ENCODE measurements at places on chromosomes 2 and 18.

GRCh38 chr2:215441560-215442400, 5.9 kb upstream of the FN1 start:
- no peak for DNase-seq

DNA sequence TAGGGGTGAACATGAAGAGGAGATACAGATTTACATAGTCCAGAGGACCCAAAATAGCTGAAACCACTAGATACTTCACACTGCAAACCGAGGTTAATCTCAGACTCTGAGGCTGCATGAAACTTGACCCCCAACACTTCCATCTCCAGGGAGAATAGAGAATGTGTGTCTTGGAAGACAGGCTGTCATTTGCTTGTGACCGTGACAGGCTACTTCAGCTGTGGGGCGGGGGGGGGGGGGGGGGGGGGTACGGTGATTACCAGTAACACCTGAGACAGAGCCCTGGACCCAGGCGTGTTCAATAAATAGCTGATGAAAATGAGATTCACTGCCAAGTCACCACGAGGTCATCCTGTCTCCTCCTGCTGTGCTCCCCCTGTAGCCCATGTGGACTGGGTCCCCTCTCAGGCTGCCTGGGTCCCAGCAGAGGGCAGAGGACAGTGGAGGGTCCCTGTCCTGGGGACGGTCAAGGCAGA, 5.7 kb upstream of the KLHL29 start:
- DNase-seq = no peak

DNA sequence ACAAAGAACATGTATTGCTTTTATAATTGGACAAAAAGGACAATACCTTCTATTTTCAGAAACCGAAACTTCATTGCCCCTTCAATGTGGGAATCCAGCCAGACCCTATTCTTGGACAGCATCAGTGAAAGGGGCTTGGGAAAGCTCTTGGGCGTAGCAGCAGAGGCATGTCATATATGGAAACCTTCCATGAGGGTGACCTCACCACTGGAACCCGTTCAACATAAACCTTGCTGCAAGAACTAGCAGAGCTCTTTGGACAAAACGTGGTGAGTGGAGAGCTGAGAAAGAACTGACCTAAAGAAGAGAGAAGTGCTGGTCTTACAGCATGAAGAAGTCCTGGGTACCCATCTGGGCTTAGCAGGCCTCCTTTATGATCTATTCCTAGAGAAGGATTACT, 22.7 kb upstream of the ACTG2 start:
- DNase-seq = no peak

DNA sequence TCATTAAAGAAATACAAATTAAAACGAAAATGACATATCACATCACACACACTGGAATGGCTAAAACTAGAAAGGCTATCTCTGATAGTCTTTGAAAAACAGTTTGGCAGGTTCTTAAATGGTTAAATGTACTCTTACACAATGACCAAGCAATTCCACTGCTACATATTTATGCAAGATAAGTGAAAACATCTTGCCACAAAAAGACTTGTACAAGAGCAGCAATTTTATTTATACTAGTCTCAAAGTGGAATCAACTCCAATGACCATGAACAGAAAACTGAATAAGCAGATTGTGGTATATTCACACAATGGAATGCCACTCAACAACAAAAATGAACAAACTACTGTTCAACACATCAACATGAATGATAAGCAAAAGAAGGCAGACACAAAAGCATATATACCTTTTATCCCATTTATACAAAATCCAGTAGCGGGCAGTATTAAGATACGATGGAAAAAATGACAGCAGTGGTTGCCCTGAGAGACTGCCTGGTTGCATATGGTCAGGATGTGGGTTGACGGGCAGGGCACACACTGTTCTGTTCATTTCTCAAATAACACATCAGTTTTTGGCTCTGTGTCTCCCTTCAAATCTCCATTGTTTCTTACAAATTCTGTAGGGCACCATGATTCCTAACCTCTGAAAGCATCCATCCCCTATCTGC, 25.4 kb downstream of the SP100 start:
- no peak for DNase-seq

DNA sequence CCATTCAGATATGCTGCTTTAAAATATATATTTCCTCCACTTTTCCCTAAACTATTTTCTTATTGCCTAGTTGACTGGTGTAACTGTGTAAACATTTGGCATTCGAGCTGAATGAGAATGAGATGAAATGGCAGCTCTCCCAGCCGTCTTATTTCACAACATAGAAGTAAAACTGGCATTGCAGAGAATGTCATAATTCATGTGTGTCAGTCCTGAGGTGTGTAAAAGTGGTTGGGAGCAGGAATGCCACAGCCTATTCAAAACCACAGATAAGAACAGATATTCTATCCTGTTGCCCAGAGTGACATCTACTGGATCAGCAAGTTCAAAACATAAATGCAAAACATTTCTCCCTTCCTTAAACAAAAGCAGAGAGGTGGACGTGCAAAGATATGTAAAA, 565.5 kb upstream of the CHAC2 start:
- DNase-seq = no peak

GRCh38 chr18:32730620-32731091, 42.2 kb downstream of the KLHL14 start:
- DNase-seq = no peak

DNA sequence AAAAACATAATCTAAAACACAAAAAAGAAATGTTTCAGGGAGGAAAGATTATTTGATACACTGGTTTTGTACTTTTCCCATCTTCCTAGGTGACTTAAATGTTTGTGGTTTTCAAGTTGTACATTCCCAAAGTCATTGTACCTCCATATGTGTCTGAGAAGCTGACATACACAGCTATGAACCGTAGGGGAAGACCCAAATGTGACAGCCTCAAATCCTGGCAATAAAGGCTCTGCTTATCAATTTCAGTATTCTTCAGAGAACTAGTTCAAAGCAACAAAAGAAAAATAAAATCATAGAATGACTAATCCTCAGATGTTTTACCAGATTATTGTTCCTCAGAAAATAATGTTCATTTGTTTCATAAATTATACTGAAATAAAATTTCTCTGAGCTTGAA, 2.5 kb downstream of the DYNC2LI1 start:
- DNase-seq = no peak

DNA sequence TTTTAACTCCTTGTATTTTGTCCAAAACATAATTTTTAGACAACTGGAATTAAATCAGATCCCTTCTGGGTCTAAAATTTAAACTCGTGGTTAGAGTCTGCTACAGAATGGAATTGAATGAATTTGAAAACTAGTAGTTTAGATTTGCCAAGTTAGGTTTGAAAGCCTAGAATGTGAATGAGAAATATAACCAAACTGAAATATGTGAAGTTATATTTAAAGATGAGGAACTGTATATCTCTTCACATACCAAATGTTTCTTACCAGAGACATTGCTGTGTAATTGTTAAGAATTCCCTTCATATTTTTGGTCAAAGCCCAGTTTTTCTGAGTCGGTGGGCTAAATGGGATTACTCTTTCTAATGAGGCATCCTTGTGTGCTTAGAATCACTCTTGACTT, 74.2 kb downstream of the LPIN1 start:
- no peak for DNase-seq

GRCh38 chr2:202703091-202703490, 68.3 kb downstream of the FAM117B start:
- DNase-seq = no peak

DNA sequence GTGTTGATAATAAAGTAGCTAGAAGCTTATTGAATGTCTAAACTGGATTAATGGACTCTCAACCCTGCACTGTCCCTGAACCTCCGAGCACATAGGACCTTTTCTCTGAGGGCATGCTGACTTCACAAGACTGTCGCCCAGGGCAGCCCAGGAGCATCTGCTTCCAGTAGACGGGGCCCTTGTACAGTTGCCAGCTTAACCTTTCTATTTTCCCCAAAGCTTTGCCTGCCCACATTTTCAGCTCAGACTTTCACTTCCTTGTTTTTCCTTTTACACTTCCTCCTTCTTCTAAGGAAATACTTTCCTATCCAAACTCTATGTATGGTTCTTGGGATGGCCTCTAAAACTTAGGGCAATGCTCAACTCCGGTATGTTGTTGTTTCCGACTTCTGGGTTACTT, 1.3 kb downstream of the VWA3B start:
- no peak for DNase-seq

DNA sequence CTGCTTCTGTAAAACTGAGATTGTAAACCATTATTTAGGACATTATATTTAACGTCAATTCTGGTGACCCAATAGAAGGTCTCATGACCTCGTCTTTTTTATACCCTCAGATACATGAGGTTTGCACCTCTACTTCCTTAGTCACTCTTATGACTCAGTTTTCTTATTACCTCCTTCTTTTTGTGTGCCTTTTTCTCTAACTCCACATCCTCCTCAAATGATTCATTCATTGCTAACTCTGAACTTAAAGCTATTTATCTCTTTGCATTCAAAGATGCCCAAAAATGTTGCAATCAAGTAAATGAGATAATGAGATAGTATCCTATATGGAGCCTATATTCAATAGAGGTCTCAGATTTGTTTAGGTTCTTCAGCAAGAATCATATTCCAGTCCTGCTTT, 121.0 kb upstream of the KYNU start:
- DNase-seq = no peak

DNA sequence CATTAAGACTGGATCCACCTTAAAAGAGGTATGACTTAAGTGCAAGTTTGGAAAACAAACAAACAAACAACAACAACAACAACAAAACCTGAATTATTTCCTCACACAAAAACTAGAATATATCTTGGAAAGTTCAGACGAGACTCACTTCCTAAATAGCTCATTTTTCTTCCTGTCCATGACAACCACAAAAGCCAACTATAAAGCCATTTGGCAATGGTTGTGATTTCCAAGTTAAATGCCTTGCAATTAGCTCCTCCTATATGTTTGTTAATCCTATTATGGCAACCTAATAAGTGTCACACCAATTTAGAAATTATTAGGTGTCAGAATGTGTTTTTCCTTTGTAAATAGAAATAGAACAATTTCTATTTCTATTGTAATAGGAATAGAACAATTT, 91.6 kb upstream of the ARL5A start:
- DNase-seq = no peak

DNA sequence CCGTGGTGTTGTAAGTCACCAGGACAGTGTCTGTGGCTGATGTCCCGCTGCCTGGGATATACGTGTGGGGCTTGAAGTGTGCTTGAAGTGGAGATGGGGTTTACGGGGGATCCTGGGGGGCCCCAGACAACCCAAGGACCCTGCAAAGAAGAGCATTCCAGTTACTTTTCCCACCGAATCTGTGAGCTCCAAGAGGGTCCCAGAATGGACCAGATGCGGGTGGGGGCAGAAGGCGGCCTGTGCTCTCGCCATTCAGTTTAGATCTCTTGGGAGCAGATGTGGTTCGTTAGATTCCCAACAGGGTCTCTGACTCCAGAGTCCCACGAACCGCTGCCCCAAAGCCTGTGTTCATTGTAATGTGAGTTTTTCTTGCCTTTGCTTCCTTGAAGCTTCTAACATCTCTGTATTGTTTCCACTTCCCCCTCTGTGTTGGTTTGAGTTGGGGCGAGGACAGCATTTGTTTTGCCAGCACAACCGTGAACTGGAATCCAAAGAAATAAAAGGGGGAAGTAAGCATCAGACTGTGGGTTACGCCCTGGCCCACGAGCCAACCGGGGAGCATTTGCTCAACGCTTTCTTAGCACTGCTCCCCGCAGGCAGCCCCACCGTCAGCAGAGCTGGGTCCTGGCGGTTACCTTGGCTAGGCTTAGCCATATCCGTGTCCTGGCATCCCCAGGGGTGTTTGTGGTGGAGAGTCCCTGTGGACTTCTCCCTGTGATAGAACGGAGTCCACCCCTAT, 92.1 kb downstream of the SH3BP4 start:
- peak; percentile 38 for DNase-seq

DNA sequence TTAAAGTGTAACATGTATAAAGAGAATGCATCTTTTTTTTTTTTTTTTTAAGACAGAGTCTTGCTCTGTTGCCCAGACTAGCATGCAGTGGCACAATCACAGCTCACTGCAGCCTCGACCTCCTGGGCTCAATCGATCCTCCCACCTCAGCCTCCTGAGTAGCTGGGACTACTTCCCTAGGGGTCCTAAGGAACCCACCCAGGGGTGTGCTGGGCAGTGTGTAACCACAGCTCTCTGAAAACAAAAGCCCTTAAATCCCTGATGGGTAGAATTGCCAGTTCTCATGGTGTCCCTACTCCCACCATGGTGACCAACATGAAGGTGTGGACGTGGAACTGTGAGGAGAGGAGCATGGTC, 105.6 kb upstream of the ST3GAL5 start:
- peak; percentile 18 for DNase-seq

GRCh38 chr2:119371111-119371510, 4.3 kb downstream of the DBI start:
- DNase-seq = no peak

- DNase-seq = no peak
Measured at GRCh38 chr2:15107137-15107536, 454.0 kb downstream of the NBAS start.

GRCh38 chr2:11379558-11379957, 35.1 kb upstream of the ROCK2 start:
- DNase-seq = no peak

DNA sequence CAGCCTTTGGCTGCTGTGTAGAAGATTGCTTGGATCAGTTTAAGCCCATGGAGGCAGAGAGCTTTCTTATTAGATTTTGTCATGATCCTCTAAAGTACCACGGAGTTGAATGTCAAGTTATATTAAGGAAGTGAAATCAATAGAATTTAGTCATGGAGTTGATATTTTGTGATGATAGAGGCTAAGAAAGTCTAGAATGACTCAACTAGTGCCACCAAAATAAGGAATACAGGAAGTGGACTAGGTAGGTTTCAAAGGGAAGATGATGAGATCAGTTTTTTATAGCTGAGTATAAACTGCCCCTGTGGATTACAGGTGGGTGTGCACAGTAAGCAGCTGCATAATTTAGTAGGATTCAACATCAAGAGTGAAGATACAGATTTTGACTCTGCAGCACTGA, 25.2 kb downstream of the FBXO36 start:
- no peak for DNase-seq

DNA sequence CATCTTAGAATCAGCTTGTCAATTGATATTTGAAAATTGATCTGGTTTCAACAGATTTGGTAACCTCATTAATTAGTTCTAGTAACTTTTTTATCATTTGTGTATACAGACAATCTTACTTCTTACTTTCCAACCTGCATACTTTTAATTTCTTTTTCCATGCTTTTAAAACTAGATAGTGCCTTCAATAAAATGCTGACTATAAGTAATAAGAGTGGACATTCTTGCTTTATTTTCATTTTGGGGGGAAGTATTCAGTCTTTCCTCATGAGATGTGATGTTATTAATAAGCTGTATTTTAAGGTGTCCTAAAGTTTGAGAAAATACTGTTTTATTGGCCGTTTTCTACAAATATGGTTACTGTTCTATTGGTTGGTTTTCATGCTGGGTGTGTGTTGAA, 109.1 kb downstream of the KCNH7 start:
- no peak for DNase-seq

DNA sequence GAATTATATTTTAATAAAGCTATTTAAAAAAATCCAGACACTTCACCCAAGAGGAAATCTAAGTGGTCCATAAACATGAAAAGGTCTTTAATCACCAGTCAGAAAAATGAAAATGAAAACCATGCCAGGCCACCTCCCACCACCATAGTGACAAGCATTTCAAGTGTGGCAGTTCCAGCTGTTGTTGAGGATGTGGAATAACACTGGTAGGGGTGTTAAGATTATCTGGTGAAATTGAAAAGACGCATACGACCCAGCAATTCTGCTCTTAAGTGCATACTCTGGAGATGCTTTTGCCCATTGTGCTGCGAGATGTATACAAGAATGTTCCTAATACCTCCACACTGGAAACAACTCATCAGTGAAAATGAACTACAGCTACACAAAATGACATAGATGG, 82.2 kb downstream of the MSH2 start:
- DNase-seq = no peak

GRCh38 chr2:238504181-238504931, 77.6 kb downstream of the ASB1 start:
- no peak for DNase-seq

GRCh38 chr18:23512641-23513040, 9.3 kb downstream of the RMC1 start:
- DNase-seq = no peak
